SHP77 (cell line): ENCODE measurements at places on chromosomes 5 and 9.
A peak's percentile ranks its signal among the peaks of the same experiment; 100 is the strongest.

DNA sequence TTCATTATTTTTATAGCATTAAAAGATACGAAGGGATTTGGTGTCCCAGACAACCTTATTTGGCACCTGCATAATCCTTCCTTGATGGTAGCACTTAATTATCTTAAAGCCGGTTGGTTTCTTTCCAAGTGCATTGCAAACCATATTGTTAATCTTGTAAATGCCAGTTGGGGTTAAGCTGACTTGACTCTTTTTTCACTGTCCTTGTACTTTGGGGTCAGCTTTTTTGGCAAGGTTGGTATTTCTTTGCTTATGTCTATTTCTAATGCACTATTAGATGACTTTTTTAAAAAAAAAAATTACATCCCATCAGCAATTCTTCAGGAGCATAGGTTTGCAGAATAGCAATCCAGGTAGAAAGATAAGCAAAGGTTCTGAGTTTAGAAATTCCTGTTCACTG, 466.8 kb upstream of the TLE4 start:
- DNase-seq, result no peak

- DNase-seq, result no peak
Observed at GRCh38 chr5:39005566-39006232, 68.5 kb downstream of the RICTOR start.

DNA sequence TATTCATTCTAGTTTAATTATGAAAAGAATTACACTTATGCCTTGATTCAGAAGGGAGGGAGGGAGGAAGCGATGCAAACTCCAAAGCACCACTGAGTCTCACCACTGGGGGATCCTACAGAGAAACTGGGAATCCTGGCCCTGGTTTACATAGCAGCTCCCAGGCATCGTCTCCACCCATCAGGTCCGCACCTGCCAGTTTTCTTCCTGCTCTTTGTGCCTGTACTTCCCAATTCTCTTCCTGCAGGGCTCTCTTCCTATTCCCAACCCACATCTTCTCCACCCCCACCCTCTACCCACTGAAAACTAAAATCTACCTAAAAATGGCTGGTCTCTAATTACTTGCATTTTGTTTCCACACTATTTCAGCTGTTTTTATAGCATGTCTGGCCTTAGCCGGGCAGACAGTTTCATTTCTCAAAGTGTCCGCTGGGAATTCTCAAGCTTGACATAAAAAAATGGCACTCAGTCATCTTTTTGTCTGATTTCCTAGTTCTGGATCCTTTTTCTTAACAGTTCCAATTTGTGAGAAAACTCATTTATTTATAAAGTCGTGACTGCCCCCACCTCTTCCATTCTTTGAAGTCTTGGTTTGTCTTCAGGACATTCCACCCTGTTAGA, 1.6 kb upstream of the TNIP1 start:
- peak; percentile 68 for DNase-seq

DNA sequence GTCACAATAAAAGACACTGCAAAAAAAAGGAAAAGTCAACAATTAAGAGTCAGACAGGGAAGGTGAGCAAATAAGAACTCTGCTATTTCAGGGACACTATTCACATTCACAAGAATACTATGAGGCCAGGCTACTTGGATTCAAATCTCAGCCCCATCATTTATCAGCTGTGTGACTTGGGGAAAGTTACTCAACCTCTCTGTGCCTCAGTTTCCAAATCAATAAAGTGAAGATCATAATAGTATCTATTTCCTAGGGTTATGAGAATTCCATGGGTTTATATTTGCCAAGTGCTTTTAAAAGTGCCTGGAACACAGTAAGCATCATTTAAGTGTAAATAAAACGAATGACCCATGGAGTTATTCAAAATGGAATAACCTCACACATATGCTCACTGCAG, 56.4 kb downstream of the ALDH7A1 start:
- DNase-seq, result no peak
